Activated CD4-positive, alpha-beta T cell treated with anti-CD3 and anti-CD28 coated beads for 48 hours (primary cell): ENCODE measurements at places on chromosomes 13 and 19.

DNA sequence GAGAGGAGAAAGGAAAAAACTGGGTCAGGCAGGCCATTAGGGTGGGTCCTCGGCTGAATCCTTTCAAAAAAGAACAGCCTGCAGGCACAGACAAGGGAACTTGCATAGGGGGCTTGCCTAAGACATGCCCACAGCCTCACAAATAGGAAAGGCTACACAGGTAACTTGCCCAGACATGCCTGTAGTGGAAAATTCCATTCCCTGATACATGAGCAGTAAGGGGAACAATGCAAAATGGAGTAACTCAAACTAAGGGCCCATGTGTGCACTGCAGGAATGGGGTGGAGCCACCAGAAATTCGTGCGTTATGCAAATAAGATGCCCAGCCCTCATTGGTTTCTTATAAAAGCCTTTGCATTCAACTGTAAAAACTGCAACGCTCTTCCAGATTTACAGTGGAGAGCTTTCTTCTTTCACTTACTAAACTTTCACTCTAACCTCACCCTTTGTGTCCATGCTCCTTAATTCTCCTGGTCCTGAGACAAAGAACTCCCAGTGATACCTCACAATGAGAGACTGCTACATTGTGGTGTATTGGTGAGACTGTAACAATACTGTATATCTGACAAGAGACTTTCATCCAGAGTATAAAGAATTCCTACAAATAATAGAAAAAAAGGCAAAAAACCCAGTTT is 59.5 kb upstream of the SLITRK1 start:
- DNase-seq: no peak

GRCh38 chr13:52179925-52180324 is 20.5 kb upstream of the NEK3 start:
- no peak for DNase-seq

DNA sequence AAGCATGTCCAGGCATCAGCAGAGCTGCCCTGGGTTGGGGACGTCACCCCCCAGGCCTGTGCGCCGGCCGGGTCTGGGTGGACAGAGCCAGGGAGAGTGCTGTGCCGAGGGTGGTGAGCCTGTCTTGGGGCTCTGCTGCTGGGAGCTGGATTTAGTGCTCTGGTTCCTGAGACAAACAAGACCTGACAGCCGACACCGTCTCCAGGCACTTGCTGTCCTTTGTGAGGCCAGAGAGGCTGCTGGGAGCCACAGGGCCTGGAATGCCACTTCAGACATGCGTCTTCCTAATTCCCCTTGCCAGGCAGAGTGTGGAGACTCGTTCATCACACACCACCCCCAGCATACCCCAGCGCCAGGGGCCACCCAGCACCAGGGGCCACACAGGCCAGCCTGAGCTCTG is 165.8 kb downstream of the KDM4B start:
- no peak for DNase-seq

GRCh38 chr13:43884222-43884621 is 4.5 kb downstream of the LACC1 start:
- no peak for DNase-seq

- DNase-seq: no peak
These were observed 1.2 kb downstream of the CBARP start for GRCh38 chr19:1236576-1236975.
